ENCODE measurements at places on chromosomes 13 and 19.
A peak's percentile ranks its signal among the peaks of the same experiment; 100 is the strongest.

DNA sequence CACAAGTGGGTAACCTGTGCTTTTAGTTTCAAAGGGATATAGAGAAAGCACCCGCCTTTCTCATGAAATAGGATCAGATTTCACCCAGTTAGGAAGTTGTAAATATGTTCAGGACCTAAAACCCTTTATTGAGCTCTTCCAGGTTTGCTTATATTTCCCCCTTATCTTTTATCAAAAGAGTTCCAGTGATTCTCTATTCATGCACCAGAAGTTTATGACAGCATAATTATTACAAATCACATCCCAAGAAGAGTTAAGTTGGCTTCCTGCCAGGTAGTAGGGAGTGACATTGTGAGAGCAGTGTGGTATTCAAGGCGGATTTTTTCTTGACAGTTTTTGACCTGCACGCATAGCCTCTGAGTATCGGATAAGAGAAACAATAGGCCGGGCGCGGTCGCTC, 190.3 kb downstream of the STK24 start:
- no peak for DNase-seq

- no peak for DNase-seq
Measured at GRCh38 chr13:41621716-41622431, 164.5 kb downstream of the RGCC start.

DNA sequence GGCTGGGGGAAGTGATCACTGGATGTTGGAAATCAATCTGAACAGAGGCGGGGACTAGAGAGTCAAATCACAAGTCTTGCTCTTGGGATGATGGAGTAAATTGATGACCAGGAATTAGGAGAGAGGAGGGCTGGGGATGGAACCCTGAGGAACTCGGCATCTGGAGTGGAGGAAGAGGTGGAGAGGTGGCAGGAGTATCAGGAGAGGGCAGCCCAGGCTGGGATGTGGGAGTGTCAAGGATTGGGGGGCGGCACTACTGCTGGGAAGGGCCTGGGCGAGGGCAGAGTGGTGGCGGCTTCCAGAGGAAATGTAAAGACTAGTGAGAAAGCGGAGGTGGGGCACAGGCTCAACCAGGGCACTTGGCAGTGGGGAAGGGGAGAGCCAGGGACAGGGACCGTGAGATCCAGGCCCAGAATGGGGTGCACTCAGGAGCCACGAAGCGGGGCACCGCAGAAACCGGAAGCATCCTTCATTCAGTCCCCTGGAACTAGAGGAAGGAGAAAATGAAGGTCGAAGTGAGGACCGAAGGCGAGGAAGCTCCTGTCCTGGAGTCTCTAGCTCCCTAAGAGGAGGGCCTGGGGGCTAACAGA, 81.2 kb upstream of the GPR183 start:
- DNase-seq: no peak

- no peak for DNase-seq
Measured at GRCh38 chr13:66559093-66559492, 671.0 kb downstream of the PCDH9 start.

GRCh38 chr13:81295177-81295576, 954.3 kb upstream of the SPRY2 start:
- no peak for DNase-seq

GRCh38 chr13:49062297-49062896, 86.7 kb downstream of the FNDC3A start:
- DNase-seq: no peak

DNA sequence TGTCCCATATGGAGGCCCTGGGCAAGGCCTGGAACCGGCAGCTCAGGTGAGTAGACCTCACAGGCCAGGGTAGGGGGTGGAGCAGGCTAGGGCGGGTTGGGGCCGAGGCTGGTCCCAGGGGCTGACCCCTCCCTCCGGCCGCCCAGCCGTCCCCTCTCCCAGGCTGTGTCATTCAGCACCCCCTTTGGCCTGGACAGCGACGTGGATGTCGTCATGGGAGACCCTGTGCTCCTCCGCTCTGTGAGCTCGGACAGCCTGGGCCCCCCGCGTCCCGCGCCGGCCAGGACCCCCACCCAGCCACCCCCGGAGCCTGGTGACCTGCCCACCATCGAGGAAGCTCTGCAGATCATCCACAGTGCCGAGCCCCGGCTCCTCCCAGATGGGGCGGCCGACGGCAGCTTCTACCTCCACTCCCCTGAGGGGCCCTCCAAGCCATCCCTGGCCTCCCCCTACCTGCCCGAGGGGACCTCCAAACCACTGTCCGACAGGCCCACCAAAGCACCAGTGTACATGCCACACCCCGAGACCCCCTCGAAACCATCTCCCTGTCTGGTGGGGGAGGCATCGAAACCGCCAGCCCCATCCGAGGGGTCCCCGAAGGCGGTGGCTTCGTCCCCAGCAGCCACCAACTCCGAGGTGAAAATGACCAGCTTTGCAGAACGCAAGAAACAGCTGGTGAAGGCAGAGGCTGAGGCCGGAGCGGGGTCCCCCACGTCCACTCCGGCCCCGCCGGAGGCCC, 16.0 kb downstream of the CAMSAP3 start:
- no peak for DNase-seq

- DNase-seq: no peak
Measured at GRCh38 chr19:52140032-52140710, 433 bp upstream of the ZNF616 start.

DNA sequence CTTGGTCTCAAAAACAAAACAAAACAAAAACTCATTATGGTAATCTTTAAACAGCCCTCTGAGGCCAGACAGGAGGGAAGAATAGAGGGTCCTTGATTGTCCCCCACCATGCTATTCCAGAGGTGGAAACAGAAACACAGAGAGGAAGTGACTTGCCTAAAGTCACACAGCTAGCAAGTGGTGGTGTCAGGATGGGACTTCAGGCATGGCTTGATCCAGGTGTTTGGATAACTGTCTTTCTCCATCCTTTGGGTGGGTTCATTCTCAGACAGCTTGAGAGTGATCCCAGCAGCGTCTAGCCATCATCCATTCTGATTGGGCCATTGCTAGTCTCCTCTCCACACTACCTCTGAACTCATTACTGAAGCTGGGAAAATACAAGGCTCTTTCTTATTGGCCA, 12.5 kb downstream of the COLGALT1 start:
- DNase-seq: no peak

- DNase-seq: no peak
Measured at GRCh38 chr13:103157016-103157415, 90.8 kb upstream of the SLC10A2 start.

GRCh38 chr19:36773223-36773579, 594 bp upstream of the ZNF850 start:
- DNase-seq: no peak

- no peak for DNase-seq
Measured at GRCh38 chr19:16522559-16523377, 19.5 kb downstream of the CHERP start.

DNA sequence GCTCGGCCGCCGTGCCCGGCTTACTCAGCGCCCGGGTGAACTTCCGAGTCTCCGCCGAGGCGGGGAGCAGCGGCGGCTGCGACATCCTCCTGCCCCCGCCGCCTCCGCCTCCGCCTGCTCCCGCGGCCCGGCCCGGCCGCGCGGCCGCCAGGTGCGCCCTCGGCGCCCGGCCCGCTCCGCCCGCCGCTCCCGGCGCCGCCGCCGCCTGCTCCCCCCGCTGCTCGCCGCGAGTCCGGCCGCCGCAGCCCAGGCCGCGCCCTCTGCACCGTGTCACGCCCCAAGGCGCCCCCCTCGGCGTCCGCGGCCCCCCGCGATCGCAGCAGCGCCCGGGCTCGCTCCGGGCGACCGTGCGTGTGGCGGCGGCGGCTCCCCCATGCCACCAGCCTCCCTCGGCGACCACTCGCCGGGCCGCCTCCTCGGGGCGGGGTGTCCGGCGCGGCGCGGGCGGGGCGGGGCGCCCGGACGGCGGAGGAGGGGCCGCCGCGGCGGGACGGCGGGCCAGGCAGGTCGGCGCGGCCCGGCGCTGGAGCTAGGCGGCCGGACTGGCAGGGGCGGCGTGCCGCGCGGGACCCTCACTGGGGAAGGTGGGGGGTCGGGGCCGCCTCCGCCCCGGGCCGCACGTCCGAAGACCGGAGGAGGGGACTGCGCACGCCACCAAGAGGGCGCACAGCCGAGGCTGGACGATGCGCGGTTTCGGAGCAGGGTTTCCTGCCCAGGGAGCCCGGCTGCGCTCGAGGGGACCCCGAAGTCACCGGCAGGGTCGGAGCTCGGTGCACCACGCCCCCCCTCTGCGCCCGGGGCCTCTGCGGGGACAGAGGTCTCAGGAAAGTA, 108.6 kb upstream of the DOCK9 start:
- peak; percentile 38 for DNase-seq

GRCh38 chr13:113393563-113394338, 29.8 kb upstream of the GRTP1 start:
- DNase-seq: peak; percentile 74

GRCh38 chr19:30222428-30222873, 149.7 kb upstream of the ZNF536 start:
- no peak for DNase-seq

DNA sequence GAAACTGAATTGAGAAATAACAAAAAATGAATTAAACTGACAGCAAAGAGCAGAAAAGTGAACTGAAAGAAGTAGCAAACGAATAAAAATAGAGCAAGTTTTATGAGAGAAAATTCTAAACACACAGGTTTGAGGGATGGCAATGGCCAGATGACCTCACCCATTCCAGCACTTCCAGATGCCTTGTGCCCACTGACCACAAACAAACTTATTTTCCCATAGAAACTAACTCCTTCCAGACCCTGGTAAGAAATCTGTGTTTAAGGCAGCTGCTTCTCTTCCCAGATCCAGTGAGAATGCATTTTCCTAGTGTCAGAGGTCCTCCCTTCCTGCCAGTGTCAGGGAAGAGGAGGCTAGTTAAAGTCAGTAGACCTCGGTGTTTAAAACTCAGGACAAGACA, 51.7 kb downstream of the RXFP2 start:
- no peak for DNase-seq

DNA sequence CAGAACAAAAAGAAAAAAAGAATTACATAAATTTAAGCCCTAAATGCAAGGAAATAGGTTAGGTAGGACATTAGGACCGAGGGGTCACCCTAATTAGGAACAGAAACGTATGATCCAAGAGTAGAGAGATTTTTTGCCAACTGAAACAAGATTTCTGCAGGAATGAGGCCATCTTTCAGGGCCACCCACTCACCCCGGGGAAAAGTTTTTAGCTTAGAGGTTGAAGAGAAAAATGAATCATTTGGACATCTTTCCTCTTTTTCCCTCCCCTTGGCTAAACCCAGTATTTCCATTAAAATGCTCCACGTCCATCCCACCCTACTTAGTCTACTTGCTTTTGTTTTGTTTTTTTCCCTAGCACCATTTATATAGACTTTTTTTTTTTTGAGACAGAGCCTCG, 10.6 kb upstream of the PNMA8A start:
- DNase-seq: no peak

DNA sequence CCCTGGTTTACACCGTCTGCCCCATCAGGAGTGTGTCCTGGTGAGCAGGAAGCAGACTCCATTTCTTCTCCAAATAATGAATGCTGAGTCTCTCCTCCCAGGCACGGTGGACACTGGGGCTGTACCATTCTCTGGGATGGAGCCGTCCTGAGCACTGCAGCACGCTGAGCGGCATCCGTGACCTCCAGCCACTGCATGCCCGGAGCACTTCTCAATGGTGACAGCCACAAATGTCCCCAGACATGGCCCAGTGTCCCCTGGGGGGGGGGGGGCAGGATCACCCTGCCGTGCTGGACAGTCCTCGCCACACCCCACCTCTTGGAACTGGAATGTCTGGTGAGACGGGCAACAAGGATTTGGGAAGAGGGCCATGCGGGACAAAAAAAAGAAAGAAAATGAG, 37.4 kb downstream of the GNG7 start:
- no peak for DNase-seq

DNA sequence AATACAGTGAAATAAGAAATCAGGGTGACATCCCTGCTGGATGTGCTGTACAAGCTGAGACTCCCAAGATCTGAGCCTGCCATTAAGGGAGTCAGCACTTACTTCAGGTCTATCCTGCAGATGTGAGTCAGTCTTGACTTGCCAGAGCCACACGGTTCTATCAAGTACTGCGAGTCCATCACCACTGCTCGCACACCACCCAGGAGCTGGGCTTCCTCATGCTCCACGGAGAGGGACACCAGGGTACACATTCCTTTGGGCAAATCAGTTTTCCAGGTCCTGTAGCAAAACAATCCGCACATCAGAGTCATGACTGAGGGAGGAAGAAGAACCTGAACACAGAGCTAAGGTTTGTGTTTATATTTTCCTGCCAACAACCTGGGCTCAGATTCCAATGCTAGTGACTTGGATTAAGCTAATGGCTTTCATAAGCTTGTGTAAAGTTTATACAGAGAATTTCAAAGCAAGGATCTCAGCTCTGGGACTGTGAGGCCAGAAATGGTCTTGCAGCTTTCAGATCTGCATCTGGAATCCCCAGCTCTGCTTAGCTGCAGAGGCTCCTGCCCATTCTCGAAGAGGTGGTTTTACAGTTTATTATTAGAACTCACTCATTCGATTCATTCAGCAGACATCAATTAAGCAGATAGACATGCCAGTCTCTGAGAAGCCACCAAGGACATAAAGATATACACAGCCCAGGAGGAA, 90.6 kb downstream of the KL start:
- no peak for DNase-seq

DNA sequence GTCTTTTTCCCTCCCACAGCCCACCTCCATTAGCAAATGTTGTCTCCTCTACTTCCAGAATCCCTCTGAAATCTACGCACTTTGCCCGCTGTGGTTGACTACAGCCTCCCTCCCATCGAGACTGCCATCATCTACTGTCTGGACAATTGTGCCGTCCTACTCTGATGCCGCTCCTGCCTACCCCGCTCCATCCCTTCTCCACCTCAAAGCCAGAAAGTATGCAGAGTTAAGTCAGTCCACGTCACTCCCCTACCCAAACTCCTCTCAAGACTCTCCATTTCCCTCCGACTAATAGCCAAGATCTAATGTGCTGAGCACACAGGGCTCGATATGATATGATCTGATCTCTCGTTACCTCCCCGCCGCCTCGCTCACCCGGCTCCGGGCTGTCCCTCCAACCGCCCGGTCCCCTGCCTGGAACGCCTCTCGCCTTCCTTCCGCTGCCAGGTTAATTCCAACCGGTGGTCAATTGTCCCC, 556 bp downstream of the CACTIN start:
- no peak for DNase-seq

DNA sequence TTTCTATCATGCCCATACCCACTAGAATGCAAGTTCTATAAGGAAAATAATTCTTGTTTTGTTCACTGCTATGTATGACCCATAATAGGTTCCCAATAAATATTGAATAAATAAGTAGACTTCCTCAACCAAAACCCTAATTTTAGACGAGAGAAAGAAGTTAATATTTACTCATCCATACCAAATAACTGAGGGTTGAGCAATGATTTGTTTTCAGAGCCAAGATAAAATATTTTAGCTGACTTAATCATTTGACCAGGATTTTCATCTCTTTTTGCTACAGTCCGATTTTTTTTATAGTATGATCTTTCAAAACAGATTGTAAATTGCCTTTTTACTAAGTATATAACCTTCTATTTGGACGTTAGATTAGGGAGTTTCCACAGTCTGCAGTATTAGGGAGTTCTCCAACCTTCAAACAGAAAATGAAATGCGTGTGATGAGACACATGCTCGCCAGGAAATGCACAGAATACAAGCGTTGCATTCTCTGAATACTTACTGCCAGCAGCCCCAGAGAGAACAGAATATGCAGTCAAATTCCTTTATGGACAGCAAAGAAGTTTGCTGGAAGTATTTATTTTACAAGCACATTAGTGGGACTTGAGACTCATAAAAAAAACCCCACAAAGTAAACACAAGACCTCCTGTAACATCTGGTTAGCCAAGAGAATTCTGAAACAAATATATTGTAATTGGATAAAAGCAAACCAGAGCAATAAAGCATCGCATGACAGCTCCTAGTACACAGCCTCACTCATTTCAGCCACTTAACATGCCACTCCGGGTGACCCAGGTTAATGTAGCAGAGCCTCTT, 230.0 kb downstream of the MYO16 start:
- no peak for DNase-seq
